ENCODE measurements at places on chromosomes 13 and 19.
A peak's percentile ranks its signal among the peaks of the same experiment; 100 is the strongest.

GRCh38 chr19:16111909-16112752, 442 bp downstream of the RAB8A start:
- no peak for DNase-seq

DNA sequence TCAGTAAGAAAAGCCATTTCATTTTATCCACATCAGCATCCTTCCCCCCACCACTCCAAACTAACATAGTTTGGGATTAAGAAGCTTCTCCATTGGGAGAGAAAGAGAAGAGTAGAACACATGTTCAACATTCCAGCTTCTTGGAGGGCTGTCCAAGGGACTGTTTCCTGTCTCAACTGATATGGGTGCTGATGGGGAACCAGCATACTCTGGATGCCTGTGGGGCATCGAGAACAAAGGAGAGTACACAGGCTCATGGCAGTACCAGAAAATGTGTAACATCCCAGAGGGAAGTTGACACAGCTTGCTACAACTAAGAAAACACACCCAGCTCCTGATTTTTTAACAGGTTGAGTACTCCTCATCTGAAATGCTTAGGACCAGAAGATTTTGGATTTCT, 24.7 kb downstream of the SUCLA2 start:
- DNase-seq, result no peak

DNA sequence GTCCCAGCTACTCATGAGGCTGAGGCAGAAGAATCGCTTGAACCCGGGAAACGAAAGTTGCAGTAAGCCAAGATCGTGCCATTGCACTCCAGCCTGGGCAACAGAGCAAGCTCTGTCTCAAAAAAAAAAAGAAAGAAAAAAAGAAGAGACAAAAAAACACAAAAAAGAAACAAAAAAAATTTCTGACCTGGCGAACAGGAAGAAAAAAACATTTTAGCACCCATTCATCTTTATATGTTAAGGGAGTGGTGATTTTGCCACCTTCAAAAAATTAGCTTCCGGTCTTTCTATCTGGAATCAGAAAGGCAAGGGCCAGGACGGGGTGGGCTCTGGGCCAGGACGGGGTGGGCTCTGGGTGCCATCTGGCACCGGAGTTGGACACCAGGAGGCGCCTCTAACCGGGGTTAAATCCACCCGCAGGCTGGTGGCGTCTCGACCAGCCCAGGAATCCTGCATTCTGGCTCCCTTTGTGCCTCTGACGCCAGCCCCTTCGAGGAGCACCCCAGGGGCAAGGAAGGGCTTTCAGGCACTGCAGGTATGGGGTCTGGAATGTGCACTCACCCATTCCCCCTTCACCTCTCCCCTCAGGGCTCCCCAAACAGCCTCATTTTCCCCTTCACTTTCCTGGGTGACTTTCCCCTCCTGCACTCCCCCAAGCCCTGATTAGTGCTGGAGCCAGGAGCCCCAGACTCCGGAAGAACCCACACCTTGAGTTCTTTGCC, 10.4 kb upstream of the ZSWIM4 start:
- peak; percentile 57 for DNase-seq

DNA sequence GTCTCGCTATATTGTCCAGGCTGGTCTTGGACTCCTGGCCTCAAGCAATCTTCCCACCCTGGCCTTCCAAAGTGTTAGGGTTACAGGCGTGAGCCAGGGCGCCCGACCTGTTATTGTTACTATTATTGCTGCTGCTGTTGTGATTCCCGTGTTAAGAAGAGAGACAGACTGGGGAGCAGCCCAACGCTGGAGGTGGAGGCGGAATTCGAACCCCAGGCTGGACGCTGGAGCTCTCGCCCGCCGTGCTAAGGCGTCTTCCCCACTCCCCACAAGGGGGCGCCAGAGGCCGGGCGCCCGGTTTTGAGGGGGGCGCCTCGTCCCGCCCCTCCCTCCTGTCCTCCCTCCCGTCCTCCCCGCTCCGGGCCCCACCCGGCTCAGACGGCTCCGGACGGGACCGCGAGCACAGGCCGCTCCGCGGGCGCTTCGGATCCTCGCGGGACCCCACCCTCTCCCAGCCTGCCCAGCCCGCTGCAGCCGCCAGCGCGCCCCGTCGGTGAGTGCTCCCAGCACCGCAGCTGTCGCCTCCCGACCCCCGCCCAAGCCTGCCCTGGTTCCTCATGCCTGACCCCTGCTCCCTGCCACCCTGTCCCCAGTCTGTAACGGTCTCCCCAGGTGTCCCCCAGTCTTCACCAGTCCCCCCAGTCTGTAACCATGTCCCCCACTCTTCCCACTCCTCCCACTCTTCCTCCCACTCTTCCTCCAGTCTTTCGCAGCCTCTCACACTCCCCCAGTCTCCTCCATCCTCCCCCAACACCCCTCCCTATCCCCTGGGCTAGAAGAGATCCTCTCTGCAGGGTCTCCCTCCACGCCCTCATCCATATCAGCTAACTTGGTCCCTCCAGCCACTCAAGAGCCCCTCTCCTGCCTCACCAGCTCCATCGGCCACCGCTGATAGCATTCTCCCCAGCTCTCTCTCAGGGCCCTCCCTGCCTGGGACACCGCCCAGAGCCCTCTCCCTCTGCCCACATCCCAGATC, at the start of gene EHD2:
TSS of gene EHD2 (plus strand) at position 377 of the 976 bp plus-strand sequence. CDS start 3,191 bp downstream, outside the sequence.
- DNase-seq, result peak; percentile 87

DNA sequence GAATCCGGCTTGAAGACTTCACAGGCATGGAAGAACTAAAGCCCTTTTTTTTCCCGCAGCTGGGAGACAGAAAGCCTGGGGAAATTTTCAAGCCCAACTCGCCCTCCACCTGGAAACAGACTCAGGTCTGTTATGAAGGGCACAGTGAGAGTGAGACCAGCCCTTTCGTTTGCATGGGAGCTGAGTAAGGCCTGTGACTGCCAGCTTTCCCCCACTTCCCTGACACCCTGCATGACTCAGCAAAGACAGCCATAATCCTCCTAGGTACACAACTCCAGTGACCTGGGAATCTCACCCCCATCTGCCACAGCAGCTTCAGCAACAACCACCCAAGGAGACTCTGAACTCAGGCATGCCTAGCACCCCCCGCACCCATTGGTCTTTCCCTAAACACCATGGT, 87.6 kb upstream of the ZNF91 start:
- no peak for DNase-seq

GRCh38 chr13:29369060-29369743, 226.3 kb downstream of the SLC7A1 start:
- peak; percentile 80 for DNase-seq

Measured in umbilical cord (tissue), 2 donors.